ENCODE measurements at places on chromosomes 7 and 10. TPM values are rescaled to one million over a fixed set of nuclear protein-coding genes. Genes with fewer than 3 reads are reported as not detected.

- no peak for DNase-seq
Measured at GRCh38 chr7:69246758-69247157, 351.5 kb upstream of the AUTS2 start.

- no peak for DNase-seq
Measured at GRCh38 chr7:42248579-42248978, 11.6 kb upstream of the GLI3 start.

- no peak for DNase-seq
Measured at GRCh38 chr7:142463401-142463850, 205.6 kb upstream of the PRSS58 start.

DNA sequence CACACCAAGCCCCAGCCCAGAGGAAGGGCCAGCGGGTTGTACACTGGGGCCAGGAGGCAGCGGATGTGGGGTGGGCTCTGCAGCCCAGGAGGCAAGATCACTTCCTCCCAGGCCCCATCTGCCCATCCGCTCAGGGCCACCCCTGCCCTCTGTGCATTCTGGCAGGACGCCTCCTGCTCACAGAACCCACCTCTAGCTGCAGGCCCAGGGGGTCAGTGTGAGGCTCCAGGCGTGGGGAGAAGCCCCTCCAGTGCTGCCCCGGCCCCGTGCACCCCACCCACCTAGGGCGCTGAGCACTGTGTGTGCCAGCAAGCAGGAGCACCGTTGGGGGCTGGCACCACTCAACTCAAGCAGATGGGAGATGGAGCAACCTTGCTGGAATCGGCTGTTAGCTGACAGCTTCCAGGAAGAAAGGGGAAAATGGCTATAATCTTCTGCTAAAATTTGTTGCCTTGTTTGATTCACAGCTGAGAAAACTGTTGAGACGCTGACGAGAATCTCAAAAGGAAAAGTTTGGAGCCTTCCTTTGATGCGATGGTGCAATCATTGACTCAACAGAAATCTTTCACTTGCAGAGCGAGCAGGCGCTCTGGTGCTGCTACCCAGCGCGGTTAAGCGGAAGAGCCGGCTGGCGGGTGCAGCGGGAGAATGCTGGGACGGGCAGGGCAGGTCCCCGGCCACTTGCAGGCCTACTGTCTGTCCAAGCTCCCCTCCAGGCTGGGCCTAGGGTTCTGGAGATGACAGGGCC is 276.1 kb downstream of the ELFN1 start:
- DNase-seq, result peak; percentile 28

GRCh38 chr10:124739986-124740368 is 4.2 kb downstream of the FAM53B start:
- DNase-seq, result no peak

- no peak for DNase-seq
Measured at GRCh38 chr7:36400606-36401005, 10.9 kb downstream of the ANLN start.

DNA sequence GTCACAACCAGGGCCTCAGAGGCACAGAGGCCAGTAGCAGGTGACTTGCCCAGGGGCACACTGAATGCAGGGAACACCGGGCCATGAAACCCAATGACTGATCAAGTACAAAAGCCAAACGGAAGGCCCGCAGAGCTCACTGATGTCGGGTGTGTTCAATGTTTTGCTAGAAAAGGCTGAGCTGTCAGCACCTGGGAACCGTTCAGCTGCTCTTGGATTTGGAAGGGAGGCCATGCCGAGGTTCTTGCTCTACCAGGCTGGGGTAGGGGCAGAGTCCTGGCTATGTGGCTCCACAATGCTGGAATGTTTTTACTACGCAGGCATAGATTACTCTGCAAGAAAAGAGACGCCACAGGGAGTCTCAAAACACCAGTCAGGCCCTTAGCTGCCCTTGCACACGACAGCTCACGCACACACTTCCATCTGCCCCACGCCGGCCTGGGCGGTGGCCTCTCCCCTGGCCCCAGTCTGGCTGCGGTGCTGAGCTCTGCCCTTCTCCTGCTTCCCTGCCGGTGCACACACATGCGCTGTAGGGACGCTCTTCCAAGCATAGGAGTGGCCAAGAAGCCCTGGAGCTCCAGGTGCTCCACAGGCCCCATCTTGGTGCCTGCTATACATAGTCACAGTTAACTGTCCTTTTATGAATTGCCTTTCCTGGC is 79.9 kb downstream of the ZRANB1 start:
- peak; percentile 20 for DNase-seq

DNA sequence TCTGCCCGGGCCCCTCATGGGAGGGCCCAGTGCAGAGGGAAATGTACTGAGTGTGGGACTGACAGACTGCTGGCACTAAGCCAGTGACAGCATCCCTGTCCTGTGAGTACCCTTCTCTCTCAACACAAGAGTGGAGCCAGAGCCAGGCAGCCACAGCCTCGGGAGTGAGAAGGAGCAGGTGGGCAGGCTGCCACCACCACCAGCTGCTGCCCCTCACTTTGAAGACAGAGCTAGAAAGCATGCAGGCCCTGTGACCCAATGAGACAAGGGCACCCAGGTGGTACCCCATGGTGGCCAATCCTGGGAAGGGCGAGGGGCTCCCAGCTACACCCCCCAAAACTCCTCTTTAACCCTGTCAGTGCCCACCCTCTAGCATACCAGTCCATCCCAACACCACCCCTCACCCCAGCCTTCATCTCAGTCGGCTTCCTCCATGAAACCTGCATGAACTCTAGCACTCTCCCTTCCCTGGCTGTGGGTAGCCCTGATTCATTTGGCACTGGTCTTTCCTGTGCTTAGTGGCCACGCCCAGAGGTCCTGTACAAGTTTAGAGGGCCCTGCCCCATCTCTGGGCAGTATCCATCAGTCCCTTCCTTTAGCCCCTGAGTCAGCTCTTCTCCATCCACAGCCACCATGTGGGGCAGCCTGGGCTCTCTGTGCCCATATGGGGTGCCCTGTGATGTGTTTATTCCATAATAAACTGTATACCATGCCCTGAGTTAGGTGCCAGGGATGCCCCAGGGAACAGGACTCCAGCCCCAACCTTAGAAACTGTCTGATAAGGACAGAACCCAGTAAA is 207.0 kb upstream of the ZMIZ1 start:
- DNase-seq, result no peak

DNA sequence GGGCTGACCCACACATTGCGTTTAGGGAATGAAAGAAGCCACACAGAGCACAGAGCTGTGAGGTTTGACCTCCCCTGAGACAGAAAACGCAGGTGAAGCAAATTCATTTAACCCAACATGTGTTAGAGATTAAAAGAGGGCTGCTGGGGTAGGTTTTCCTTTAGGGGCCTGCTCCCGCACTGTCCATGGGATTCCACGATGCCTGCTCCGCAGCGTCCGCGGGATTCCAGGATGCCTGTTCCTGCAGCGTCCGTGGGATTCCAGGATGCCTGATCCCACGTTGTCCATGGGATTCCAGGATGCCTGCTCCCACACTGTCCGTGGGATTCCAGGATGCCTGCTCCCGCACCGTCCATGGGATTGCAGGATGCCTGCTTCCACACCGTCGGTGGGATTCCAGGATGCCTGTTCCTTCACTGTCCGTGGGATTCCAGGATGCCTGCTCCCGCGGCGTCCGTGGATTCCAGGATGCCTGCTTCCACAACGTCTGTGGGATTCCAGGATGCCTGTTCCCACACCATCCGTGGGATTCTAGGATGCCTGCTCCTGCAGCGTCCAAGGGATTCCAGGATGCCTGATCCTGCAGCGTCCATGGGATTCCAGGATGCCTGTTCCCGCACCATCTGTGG is 78.7 kb downstream of the VIPR2 start:
- DNase-seq, result no peak

GRCh38 chr10:69425511-69426298 is 9.0 kb upstream of the TACR2 start:
- DNase-seq, result no peak

DNA sequence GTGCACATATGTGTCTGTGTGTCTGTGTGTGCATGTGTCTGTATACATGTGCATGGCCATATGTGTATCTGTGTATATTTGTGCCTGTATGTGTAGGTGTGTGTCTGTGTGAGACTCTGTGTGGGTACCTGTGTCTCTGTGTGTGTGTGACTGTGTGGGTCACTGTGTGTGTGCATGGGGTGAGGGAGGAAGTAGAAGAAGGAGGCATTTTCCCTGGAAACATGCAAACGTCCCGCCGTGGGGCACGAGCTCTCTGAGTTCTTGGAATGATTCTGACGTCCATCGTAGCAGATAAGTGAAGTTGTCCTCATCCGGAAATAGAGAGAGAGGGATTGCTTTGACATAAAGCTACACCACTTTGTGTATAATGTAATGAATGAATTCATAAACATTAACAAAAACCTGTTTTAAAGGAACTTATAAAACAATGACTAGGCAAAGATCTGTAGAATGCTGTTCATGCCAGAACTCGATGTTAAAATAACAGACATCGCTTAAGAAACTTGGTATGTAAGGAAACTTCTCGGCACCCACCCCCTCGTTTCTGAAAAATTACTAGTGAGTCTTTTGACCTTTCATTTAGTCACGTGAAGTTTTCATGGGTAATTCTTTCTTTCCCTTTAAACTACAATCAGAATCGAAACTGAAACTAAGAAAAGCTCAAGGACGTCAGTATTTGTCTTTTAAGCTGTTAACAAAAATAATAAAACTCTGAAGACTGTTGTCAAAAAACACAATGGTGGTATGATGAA is 43.6 kb upstream of the KLF6 start:
- no peak for DNase-seq

DNA sequence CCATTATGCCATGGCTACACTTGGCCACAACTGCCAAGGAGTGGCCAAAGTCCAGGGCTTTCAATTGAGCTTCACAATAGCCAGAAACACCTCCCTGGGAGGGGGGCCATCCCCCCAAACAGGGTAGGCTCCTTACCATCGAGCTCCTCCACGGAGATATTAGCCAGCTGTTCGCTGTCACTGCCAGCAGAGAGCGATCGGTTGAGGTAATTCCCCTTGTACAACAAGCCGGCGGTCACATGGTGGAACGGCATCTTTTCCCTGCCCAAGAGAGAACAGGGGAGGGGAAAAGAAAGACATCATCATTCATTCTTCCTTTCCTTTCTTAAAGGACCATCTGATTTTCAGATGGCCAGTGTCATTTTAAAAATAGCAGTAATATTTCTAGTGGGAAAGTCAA is 133.6 kb downstream of the CALN1 start:
- DNase-seq, result no peak

- DNase-seq, result no peak
Measured at GRCh38 chr10:21490711-21491105, 34.8 kb downstream of the SKIDA1 start.

GRCh38 chr10:113179265-113179664 is 229.2 kb downstream of the TCF7L2 start:
- DNase-seq, result peak; percentile 79

GRCh38 chr10:132094581-132095234 is 29.0 kb downstream of the JAKMIP3 start:
- DNase-seq, result no peak

GRCh38 chr10:7161484-7162250 is 249.2 kb downstream of the SFMBT2 start:
- DNase-seq, result no peak

DNA sequence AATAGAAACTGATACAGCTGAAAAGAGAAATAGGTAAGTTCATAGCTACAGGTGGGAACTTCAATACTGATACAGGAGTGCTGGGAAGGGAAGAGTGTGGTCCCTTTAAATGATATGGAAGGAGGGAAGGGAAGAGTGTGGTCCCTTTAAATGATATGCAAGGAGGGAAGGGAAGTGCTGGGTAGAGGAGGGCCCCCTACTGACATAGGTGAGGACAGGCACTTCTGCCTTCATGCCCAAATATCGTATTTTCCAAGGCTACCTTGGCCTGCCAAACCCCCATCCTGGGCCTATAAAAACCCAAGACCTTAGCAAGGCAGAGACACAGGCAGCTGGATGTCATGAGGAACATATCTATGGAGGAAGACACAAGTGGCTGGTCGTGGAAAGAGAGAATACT is 92.3 kb downstream of the MAGI2 start:
- no peak for DNase-seq

- DNase-seq, result no peak
Measured at GRCh38 chr10:62812672-62813439, 3.3 kb downstream of the EGR2 start.

- DNase-seq, result no peak
Measured at GRCh38 chr10:87846023-87846422, 17.3 kb downstream of the KLLN start.

- no peak for DNase-seq
Measured at GRCh38 chr7:70037171-70037933, 439.1 kb downstream of the AUTS2 start.

- DNase-seq, result no peak
Measured at GRCh38 chr7:51817694-51818225, 501.2 kb upstream of the COBL start.

GRCh38 chr10:1633783-1634182 is 103.5 kb downstream of the ADARB2 start:
- DNase-seq, result no peak

DNA sequence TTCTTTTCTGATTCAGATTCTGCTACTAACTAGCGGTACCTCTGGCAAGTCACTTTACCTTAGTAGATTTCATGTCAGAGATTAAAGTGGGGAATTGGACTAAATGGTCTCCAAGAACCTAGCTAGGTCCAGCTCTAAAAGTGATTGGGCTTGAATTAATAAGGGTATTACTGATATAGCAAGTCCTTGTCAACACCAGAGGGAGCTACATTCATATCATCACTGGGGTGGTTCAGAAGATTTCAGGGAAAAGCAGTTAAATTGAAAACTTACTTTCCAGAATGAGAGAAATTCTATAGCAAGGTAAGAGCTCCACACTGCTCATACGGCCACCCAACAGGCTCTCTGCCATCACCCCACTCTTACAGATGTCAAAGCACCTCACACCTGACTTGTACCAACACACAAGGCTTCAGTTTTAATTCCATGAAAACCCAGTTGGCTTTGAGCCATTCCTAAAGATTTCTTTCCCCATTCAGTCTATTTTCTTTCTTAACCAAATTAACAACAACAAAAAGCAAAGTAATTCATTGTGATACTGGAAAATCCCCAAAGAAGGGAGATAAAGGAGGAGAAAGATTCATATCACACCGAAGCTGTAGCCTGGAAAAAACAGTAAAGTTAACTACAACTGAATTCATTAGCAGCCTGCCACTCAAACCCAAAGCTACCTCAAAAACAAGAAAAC is 38.0 kb upstream of the SPOCK2 start:
- DNase-seq, result no peak

The ARHGAP22 gene
- total RNA-seq, result 9.6 TPM

The PRKAR2B gene
- total RNA-seq, result 10.3 TPM

The PNLIPRP1 gene
- not detected for total RNA-seq

The JAKMIP3 gene
- total RNA-seq, result 0.18 TPM

The ASCC1 gene
- 23.9 TPM for total RNA-seq

The GARIN1A gene
- 3.4 TPM for total RNA-seq

The PDE6C gene
- total RNA-seq, result not detected

The AZGP1 gene
- total RNA-seq, result 31.8 TPM

The JCAD gene
- 101 TPM for total RNA-seq

The RSPH10B2 gene
- total RNA-seq, result 4.8 TPM

The VAX1 gene
- total RNA-seq, result not detected

The TMEM106B gene
- total RNA-seq, result 38.7 TPM

The CH25H gene
- 4.4 TPM for total RNA-seq

The CYP2C19 gene
- total RNA-seq, result not detected

The PRKAG2 gene
- 35.4 TPM for total RNA-seq

The UBTD1 gene
- total RNA-seq, result 37.7 TPM

The C10orf62 gene
- total RNA-seq, result not detected

The MMS19 gene
- 65.5 TPM for total RNA-seq

The GJD4 gene
- total RNA-seq, result not detected

The SEMA4G gene
- 5.1 TPM for total RNA-seq

All from lower lobe of right lung (tissue), 2 donors.